Mesothelial cell of epicardium (in vitro differentiated cells): ENCODE measurements at places on chromosomes 1 and 21. TPM values are rescaled to one million over a fixed set of nuclear protein-coding genes. Genes with fewer than 3 reads are reported as not detected.

EVA1C gene
- total RNA-seq = 2.1 to 3.8 TPM (median 3.1 TPM) in 3 replicates

TENT5C gene
- total RNA-seq = 0.23 to 0.31 TPM (median 0.27 TPM) in 3 replicates

ZNF697 gene
- 20.3 to 21.8 TPM (median 20.6 TPM) in 3 replicates for total RNA-seq

- no peak for DNase-seq
- H3K27me3 ChIP-seq = no peaks in the 10 kb centered on the region
- H3K36me3 ChIP-seq = no peaks in the 10 kb centered on the region
- no peak overlapping the region for H3K4me3 ChIP-seq
Observed at GRCh38 chr1:208541225-208541855, 297.2 kb upstream of the PLXNA2 start.

GRCh38 chr1:197333041-197333440, 65.0 kb downstream of the CRB1 start:
- peaks cover 11% of the 10 kb centered on the region for H3K36me3 ChIP-seq
- H3K27ac ChIP-seq = peak overlapping the region; percentile 81
- H3K27me3 ChIP-seq = no peaks in the 10 kb centered on the region
- no peak overlapping the region for H3K4me3 ChIP-seq
- H3K4me1 ChIP-seq = peaks cover 25% of the 10 kb centered on the region

DNA sequence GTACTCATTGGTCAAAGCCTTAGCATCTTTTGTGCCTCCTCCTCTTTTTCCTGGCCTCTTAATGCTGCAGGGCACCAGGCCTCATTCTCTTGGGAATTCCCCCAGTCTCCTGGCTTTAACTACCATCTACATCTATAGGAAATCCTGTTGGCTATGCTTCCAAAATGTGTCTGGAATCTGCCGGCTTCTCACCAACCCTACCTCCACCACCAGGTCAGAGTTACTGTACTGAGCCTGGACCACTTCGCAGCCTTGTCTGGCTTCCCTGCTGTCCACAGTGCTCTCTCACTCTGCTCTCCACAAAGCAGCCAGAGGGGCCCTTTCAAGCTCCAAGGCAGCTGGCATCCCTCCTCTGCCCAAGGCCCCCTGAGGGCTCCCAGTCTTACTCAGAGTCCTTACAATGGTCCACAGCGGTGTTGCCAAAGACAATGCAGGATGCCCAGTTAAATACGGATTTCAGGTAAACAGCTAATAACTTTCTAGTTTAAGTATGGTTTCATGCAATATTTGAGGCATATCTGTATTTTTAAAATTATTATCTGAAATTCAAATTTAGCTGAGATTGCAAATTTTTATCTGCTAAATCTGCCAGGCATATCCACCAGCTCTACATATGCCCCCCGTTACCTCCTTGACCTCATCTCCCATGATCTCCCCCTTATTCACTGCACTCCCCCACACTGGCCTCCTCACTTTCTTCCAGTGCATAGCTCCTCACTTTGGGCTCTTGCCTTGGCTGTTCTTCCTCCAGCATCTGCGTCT, 34.5 kb upstream of the FAM163A start:
- H3K27me3 ChIP-seq = peaks cover 4% of the 10 kb centered on the region
- H3K4me3 ChIP-seq = no peak overlapping the region
- peaks cover 26% of the 10 kb centered on the region for H3K4me1 ChIP-seq
- H3K27ac ChIP-seq = peak overlapping the region; percentile 47
- DNase-seq = no peak

- H3K27me3 ChIP-seq = no peaks in the 10 kb centered on the region
- H3K4me3 ChIP-seq = peak overlapping the region; percentile 90
- H3K36me3 ChIP-seq = no peaks in the 10 kb centered on the region
- peaks cover 27% of the 10 kb centered on the region for H3K4me1 ChIP-seq
Observed at GRCh38 chr1:155000726-155001424, 1.7 kb upstream of the ZBTB7B start.

- no peaks in the 10 kb centered on the region for H3K4me1 ChIP-seq
- no peak overlapping the region for H3K27ac ChIP-seq
- no peaks in the 10 kb centered on the region for H3K27me3 ChIP-seq
- no peaks in the 10 kb centered on the region for H3K36me3 ChIP-seq
- no peak overlapping the region for H3K4me3 ChIP-seq
Observed at GRCh38 chr1:101618900-101619299, 377.8 kb downstream of the OLFM3 start.

GRCh38 chr1:184322253-184322652, 64.6 kb upstream of the C1orf21 start:
- no peaks in the 10 kb centered on the region for H3K36me3 ChIP-seq
- no peak overlapping the region for H3K27ac ChIP-seq
- DNase-seq = no peak
- no peak overlapping the region for H3K4me3 ChIP-seq
- no peaks in the 10 kb centered on the region for H3K27me3 ChIP-seq

DNA sequence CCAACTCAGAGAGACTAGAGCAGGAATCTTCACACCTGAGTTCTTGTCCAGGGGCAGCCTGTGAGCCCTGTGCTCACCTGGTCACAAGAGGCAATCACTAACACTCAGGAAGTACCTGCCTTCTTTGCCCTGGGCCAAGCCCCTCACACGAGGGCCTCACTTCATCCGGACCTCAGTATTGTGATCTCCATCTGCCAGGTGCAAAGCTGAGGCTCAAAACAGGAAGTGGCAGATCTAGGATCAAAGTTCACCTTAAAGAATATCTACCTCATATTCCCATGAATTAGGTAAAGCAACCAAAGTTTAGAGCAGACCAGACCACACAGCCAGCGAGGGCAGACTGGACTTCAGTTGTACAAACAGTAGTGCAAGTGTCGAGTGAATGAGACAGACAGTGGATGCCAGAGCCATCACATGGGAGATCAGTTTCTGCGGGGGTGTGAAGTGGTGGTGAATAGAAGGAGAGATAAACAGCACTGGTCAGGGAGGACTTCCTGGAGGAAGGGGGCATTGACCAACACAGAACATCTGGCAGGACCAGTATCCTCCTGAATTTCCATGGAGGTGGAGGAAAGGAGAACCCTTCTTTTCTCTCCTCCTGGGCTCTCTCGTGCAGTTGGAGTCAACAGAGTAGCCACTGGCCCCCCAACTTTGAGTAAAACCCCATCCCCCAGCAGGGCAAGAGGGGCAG, 116.6 kb upstream of the ZBTB40 start:
- no peaks in the 10 kb centered on the region for H3K36me3 ChIP-seq
- H3K27me3 ChIP-seq = peaks cover 16% of the 10 kb centered on the region
- no peak for DNase-seq

- DNase-seq = no peak
- no peak overlapping the region for H3K4me3 ChIP-seq
- H3K27ac ChIP-seq = no peak overlapping the region
Observed at GRCh38 chr1:36696261-36696940, 213.7 kb upstream of the CSF3R start.

- peak overlapping the region; percentile 0 for H3K27ac ChIP-seq
- DNase-seq = no peak
- peaks cover 17% of the 10 kb centered on the region for H3K4me1 ChIP-seq
- no peak overlapping the region for H3K4me3 ChIP-seq
- no peaks in the 10 kb centered on the region for H3K27me3 ChIP-seq
Observed at GRCh38 chr21:28240586-28240985, 752.1 kb downstream of the LTN1 start.

DNA sequence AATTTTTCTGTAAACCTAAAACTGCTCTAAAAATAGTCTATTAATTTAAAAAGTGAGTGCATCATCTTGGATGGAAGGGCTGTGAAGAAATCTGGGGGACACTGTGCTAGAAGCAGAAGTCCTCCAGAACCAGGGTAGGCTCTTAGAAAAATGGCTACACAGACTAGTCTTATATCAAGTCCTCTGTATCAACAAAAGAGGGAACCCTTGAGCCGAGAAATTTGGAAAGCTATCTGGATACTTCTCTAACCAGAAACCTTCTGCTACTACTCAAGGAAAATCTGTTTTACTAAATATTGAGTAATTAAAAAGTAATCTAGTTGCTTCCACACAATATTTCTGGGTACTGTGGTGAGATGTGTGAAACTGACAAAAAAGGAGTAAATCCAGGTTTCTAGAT, 92.1 kb downstream of the WDR3 start:
- no peaks in the 10 kb centered on the region for H3K27me3 ChIP-seq
- H3K4me1 ChIP-seq = no peaks in the 10 kb centered on the region
- H3K27ac ChIP-seq = no peak overlapping the region
- no peaks in the 10 kb centered on the region for H3K36me3 ChIP-seq
- no peak overlapping the region for H3K4me3 ChIP-seq

GRCh38 chr1:18481190-18481920, 625 bp downstream of the KLHDC7A start:
- H3K36me3 ChIP-seq = no peaks in the 10 kb centered on the region
- peaks cover 17% of the 10 kb centered on the region for H3K4me1 ChIP-seq
- no peak overlapping the region for H3K27ac ChIP-seq
- no peaks in the 10 kb centered on the region for H3K27me3 ChIP-seq
- H3K4me3 ChIP-seq = no peak overlapping the region
